Natural killer cell treated with Interleukin-12 subunit alpha and Interleukin-12 subunit beta and Interleukin-15 and Interleukin-18, amount 100 ng/mL, for 72 hours (primary cell): ENCODE measurements at places on chromosomes 13 and 19.

DNA sequence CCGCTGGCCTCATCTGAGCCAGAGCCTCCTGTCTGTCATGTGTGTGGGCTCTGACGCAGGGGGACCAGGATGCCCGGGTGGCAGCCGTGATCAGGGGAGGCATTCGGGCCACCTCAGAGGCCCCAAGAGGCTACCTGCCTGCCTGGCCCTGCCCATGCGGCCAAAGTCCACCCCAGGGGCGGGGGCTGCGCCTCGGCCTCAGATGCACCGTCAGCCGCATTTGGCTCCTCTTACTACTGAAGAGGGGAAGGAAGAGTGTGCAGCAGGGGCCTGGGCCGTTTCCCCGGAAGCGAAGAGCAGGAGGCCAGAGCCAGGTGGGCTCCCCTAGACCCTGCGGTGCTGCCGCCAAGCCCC, 34.0 kb downstream of the C13orf46 start:
- H3K27ac ChIP-seq: no peak overlapping the region
- no peaks in the 10 kb centered on the region for H3K36me3 ChIP-seq
- H3K4me1 ChIP-seq: no peaks in the 10 kb centered on the region
- peak; percentile 47 for DNase-seq

GRCh38 chr13:36453516-36453915, 21.2 kb downstream of the CCNA1 start:
- no peak overlapping the region for H3K27ac ChIP-seq
- H3K36me3 ChIP-seq: no peaks in the 10 kb centered on the region
- DNase-seq: no peak
- H3K27me3 ChIP-seq: no peaks in the 10 kb centered on the region
- peaks cover 4% of the 10 kb centered on the region for H3K4me1 ChIP-seq

DNA sequence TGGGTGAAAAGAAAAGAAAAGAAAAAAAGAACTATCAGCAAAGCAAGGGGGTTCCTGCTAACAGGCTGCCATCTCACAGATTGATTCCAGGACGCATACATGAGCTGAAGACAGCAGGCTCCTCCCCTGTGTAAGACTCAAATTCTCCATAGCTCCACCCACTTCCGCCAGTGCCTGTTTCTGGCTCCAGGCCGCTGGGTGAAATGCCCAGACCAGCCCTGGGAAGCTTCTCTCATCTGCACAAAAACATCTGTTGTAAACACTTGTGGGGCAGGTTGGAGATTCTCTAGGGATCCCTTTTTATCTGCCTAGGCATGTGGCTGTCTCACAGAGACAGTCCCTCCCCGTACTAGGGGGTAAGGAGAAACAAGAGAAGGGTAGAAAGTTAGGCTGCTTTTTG, 1054.4 kb upstream of the SPRY2 start:
- DNase-seq: no peak
- no peaks in the 10 kb centered on the region for H3K36me3 ChIP-seq

GRCh38 chr13:36454987-36455386, 22.7 kb downstream of the CCNA1 start:
- no peak for DNase-seq
- no peaks in the 10 kb centered on the region for H3K27me3 ChIP-seq
- H3K27ac ChIP-seq: no peak overlapping the region
- H3K4me1 ChIP-seq: peaks cover 4% of the 10 kb centered on the region
- no peaks in the 10 kb centered on the region for H3K36me3 ChIP-seq

GRCh38 chr13:23899555-23899954, 2.3 kb upstream of the C1QTNF9B start:
- no peak overlapping the region for H3K4me3 ChIP-seq
- no peak overlapping the region for H3K27ac ChIP-seq
- no peak for DNase-seq
- H3K4me1 ChIP-seq: no peaks in the 10 kb centered on the region
- H3K36me3 ChIP-seq: no peaks in the 10 kb centered on the region

DNA sequence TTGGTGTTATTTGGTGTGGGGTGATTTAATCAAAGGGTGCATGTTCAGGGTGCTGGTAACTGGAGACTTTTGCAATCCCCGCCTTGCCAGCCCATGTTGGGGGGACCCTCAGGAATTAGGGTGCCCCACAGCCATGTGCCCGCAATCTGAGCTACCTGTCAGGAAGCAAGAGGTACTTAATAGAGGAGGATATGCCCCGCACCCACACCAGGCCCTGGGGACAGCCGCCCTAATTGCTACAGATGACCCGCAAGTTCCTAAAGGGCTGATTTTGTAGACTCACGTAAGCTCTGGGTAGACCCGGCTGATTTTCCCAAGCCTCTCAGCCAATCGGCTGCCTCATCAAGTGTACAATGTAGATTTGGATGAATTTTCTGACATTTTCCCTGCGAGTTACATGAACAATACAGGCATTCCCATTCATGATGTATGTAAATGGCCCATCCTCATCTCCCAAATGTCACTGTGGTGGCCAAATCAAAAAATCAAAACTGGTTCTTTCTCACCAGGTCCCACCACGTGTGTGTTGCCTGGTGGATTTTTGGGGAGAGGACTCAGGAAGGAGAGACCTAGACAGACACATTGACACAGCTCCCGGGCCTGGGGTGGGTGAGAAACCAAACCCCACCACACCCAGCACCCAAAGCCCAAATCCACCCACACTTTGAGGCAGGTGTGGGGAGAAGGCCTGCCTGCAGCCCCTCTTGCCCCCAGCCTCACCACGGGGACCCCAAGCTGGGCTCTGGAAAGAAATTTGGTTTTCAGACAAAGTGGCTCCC, 119.2 kb upstream of the SPACA7 start:
- H3K27ac ChIP-seq: no peak overlapping the region
- no peak for DNase-seq
- H3K27me3 ChIP-seq: peaks cover 10% of the 10 kb centered on the region
- no peaks in the 10 kb centered on the region for H3K4me1 ChIP-seq

- DNase-seq: no peak
- no peaks in the 10 kb centered on the region for H3K36me3 ChIP-seq
- peaks cover 22% of the 10 kb centered on the region for H3K27me3 ChIP-seq
- H3K27ac ChIP-seq: no peak overlapping the region
- no peak overlapping the region for H3K4me3 ChIP-seq
These were observed 520.3 kb downstream of the DIAPH3 start for GRCh38 chr13:59643364-59643841.

- DNase-seq: no peak
- H3K4me3 ChIP-seq: no peak within 1 kb of the TSS
These were observed at the start of gene SYT3 for GRCh38 chr19:50639121-50640112. TSS of gene SYT3 (minus strand) at chr19:50639881. CDS start at chr19:50637411, 2,470 bp downstream.

DNA sequence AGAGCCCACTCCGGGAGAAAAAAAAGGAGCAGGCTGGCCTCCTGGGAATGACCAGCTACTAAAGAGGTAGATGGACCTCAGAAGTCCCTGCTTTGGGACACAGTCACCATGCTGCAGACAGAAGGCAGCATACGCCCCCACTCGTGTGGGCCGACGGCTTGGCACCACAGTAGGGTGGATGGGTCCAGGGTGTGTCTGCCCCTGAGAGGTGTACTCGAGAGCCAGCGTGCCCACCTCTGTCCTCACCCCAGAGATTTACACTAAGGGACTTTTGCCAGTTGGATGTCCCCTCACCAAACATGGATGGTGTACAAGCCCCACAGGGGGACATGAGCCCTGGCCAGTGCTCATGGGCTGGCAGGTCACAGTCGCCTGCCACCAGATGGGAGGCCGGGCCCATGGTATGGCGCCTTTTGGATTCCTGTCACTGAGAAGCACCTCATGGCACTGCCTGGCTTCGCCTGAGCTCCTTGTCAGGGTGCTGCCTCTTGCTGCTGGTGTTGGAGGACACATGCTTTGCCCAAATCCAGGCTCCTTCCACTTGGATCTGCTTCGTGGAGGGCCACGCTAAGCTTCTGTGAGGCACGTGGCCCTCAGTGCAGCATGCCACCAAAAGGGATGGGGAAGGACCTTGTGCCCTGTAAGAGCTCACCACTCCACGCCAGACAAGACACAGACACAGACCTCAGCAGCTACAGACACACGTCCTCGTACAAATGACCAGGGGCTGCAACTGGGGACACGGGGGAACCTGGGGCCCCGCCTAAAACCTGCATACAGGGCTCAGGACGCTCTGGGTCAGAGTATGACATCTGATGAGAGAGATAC, 13.3 kb upstream of the EPHX3 start:
- peaks cover 7% of the 10 kb centered on the region for H3K36me3 ChIP-seq
- H3K27me3 ChIP-seq: no peaks in the 10 kb centered on the region
- peak overlapping the region; percentile 58 for H3K27ac ChIP-seq
- no peak for DNase-seq
- no peak overlapping the region for H3K4me3 ChIP-seq

DNA sequence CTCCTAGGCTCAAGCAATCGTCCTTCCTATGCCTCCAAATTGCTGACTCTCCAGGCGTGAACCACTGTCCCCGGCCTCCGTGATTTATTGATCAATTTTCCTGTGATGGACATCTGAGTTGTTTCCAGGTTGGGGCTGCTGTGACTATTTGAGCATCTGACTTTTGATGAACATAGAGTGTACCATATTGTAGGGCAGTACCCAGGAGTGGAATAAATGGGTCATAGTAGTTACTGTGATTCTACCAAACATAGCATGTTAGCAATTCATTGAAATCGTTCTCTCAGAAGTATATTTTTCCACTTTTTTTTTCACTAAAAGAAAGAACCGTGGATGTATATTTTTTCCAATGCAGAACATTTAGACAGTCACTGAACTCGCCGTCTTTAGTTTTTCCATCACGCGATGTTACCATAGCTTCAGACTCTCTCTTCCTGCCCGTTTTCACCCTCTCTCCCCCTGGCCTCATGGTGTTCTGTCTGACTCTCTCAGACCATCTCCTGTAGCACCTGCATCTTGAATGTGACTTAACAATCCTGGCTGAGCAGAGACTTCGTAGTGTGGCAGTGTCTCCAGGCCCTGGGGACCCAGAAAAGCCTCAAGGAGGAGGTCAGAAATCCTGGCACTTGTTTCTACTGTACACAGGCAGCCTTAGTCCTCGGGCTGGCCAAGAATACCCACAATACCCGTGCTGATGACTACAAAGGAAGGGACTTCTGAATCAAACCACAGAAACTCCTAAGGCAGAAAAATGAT, 3.2 kb upstream of the RASGRP4 start:
- peaks cover 17% of the 10 kb centered on the region for H3K4me1 ChIP-seq
- peak overlapping the region; percentile 77 for H3K27ac ChIP-seq
- no peaks in the 10 kb centered on the region for H3K36me3 ChIP-seq
- no peak for DNase-seq
- peaks cover 15% of the 10 kb centered on the region for H3K27me3 ChIP-seq
- H3K4me3 ChIP-seq: no peak overlapping the region

GRCh38 chr13:108795841-108796240, 166.4 kb downstream of the MYO16 start:
- H3K27ac ChIP-seq: no peak overlapping the region
- no peak for DNase-seq
- H3K4me3 ChIP-seq: no peak overlapping the region
- H3K36me3 ChIP-seq: no peaks in the 10 kb centered on the region
- H3K4me1 ChIP-seq: no peaks in the 10 kb centered on the region
